ENCODE measurements at places on chromosomes 6 and 20.

GRCh38 chr20:38290829-38291814 is 12.8 kb upstream of the BPI start:
- no peak for DNase-seq

- DNase-seq = no peak
Measured at GRCh38 chr20:60036746-60037499, 78.7 kb downstream of the CDH26 start.

DNA sequence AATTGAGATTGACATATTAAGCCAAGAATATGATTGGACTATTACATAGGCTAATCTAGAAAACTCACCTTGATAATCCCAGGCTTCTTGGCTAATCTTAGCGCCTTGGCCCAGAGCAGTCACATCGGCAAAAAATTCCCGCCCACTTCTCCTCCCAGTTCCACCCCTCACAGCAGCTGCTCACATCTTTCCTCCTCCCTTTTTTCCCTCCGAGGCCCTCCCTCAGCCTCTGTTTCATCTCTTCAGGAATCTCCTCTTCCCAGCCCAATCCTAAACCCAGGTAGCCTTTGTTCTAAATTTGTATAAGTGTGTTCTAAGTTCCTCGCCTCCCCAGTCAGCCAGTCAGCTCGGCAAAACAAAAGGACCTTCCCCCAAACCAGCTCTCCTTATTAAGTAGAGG is 184.3 kb downstream of the PRKN start:
- no peak for DNase-seq

GRCh38 chr6:829656-830055 is 136.7 kb upstream of the EXOC2 start:
- no peak for DNase-seq

GRCh38 chr6:86148586-86148985 is 505.9 kb upstream of the SYNCRIP start:
- no peak for DNase-seq

- no peak for DNase-seq
Measured at GRCh38 chr20:6580486-6580885, 187.0 kb upstream of the BMP2 start.

GRCh38 chr20:20594171-20594530 is 118.3 kb downstream of the RALGAPA2 start:
- DNase-seq = no peak

DNA sequence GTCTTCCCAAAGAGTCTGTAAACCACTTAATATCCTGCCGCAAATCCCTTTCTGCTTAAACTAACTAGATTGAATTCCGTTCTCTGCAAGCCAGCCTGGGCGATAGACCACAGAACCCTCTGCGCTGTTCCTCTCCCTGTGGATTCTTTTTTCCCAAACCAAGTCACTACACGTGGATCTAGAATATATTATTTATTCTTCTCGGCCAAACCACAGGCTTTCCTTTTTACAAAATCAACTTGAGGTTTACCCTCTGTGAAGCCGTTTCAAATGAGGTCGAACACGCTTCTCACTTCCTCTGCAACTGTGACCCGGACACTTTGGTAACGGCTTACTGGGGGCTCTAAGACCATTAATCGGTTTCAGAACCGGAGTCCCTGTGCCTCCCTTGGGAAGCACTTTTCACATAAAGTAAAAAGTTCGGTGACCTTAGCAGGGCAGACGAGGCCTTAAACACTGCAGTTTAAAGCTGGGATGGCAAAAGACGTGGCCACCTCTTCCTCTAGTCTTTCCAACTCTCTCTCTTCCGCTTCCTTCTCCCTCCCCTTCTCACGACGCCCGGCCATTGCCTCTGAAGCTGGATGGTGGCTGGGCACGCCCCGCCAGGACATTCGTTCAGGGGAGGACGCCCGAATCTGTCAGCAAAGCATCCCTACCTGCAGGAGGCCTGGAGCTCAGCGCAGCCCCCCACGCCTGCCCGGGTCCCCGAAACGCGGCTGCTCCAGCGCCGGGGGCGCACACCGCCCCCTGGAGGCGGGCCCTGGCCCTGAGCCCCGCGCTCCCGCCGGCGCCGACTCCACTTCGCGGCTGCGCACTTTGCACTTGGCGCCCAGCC is 55.0 kb upstream of the FOXC1 start:
- DNase-seq = no peak

DNA sequence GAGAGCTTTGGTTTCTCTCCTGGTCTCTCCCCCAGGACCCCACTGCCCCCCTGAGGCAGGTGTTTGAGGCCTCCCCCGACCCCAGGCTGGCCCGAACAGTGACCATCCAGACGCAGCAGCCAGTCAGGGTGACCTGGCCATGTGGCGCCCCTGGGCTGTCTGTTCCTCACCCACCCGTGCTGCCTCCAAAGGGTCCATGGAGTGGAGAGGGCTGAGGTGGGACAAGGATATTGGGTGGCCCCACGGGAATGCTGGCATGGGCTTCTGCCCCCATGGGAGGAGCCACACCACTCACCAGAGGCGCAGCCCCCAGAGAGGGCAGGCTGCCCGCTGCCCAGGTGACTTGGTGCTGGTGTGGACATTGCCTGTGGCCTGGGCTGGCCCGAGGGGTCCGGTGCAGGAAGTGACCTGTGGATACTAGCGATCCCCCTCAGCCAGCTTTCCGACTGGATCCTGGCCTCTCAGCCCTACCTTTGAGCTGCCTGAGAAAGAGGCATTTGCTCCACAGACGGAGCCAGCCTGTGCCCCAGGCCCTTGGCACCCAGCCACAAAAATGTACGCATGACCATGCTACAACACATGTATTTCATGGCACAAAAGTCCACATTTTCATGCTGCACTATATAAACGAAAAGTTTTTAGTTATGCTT is 50.8 kb downstream of the BCAS4 start:
- no peak for DNase-seq

- no peak for DNase-seq
Measured at GRCh38 chr6:15342114-15342513, 96.2 kb downstream of the JARID2 start.

GRCh38 chr20:34377072-34377847 is 14.2 kb downstream of the ITCH start:
- no peak for DNase-seq

DNA sequence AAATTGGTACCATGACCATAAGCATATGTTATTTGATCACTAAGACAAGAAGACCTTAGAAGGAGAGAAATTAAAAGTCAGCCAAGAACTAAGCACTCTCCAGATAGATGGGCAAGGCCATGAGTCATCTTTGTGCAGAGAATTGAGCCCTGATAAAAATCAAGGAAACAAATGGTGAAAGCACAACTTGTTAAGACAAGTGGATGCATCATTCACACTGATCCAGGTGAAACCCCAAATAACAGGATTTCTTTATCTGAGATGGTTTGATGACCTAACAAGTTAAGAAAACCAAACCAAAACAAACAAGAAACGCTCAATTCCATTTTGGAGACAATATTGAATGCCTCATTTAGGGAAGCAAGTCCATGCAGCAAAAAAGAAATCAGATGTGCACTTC is 121.6 kb downstream of the ADAT2 start:
- DNase-seq = no peak

DNA sequence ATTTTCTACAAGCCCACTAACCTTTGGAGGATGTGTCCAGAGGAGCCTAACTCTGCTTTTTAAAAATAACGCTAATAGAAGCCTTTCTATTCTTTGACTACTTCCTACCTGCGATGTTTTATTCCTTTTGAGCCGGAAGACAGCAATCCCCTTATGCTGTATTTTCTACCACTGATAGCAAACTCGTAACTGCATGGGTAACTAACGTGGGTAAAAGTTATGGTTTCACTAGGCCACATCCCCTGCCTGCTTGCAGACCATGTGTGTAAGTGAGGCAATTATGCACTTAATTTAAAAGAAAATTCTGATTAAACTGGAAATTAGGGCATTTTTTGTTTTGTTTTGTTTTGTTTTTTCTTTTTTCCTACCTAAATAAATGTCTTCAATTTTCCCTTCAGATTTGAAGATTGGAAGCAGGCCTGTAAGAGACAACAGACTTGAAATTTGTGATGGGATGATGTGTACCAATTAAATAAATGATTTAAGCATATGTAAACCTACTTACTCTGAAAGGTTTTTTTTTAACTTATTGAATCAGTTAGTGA is 931 bp downstream of the UFL1 start:
- no peak for DNase-seq

All from thoracic aorta (tissue), 2 donors.